ENCODE measurements at places on chromosomes 4 and X. TPM values are rescaled to one million over a fixed set of nuclear protein-coding genes. Genes with fewer than 3 reads are reported as not detected.

HMX1 gene
- total RNA-seq: not detected

CT83 gene
- not detected for total RNA-seq

GIMD1 gene
- total RNA-seq: not detected

OPRPN gene
- not detected for total RNA-seq

CHRDL1 gene
- 3.7 TPM for total RNA-seq

MAN2B2 gene
- total RNA-seq: 18.6 TPM

IQCM gene
- total RNA-seq: not detected

BTK gene
- total RNA-seq: 1.3 TPM

ZNF732 gene
- 0.13 TPM for total RNA-seq

NOX1 gene
- total RNA-seq: not detected

WDFY3 gene
- total RNA-seq: 60.9 TPM

MXRA5 gene
- 17.5 TPM for total RNA-seq

ODAM gene
- total RNA-seq: not detected

- no peak for DNase-seq
These were observed 487 bp downstream of the TBCK start for GRCh38 chr4:106315476-106315967.

DNA sequence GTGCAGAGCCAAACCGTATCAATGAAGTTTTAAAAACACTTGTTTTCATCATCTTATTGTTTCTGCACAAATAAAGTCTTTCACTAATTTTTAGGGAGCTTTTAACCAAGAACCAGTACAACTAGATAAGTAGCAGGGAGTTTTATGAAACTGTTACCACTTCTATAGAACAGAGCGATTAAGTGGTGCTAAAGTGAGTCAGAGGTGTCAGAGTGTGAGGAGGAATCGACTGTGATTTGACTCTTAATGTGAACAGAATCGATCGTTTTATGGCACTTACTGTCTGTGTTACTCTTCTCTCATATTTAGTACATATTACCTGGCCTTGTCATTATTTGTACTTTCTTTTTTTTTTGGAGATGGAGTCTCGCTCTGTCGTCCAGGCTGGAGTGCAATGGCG lies 43.3 kb downstream of the PDK3 start:
- DNase-seq: no peak

GRCh38 chr4:7281691-7282665 lies 89.6 kb downstream of the SORCS2 start:
- DNase-seq: no peak

- no peak for DNase-seq
These were observed 877 bp downstream of the JAKMIP1 start for GRCh38 chr4:6199422-6199921.

- DNase-seq: no peak
These were observed 77.6 kb downstream of the HDAC8 start for GRCh38 chrX:72495046-72495445.

- no peak for DNase-seq
These were observed 51.3 kb downstream of the RTL9 start for GRCh38 chrX:110409925-110410324.

DNA sequence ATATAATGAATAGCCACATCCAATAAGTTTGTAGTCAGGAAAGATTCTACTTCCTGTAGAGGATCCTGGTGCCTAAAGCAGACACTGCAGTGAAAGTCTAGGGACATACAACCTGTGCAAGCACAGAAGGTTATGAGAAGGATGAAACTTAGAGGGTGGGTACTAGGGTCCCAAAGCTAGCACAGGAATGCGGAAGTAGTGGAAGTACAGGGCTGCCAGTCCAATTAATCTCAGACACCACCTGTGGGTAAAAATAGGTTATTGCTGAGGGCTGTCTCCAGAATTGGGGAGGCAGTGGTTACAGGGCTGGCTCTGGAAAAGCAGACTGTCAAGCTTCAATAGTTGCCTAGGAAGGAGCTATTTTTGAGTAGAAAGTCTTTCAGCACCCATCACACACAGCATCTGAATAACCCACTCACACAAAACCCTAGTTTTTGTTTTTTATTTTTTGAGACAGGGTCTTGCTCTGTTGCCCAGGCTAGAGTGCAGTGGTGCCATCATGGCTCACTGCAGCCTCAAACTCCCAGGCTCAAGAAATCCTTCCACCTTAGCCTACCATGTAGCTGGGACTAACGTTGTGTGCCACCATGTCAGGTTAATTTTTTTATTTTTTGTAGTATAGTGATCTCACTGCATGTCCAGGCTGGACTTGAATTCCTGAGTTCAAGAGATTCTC lies 50.8 kb upstream of the ELF2 start:
- DNase-seq: no peak

GRCh38 chr4:102445213-102445612 lies 55.9 kb upstream of the NFKB1 start:
- DNase-seq: no peak

DNA sequence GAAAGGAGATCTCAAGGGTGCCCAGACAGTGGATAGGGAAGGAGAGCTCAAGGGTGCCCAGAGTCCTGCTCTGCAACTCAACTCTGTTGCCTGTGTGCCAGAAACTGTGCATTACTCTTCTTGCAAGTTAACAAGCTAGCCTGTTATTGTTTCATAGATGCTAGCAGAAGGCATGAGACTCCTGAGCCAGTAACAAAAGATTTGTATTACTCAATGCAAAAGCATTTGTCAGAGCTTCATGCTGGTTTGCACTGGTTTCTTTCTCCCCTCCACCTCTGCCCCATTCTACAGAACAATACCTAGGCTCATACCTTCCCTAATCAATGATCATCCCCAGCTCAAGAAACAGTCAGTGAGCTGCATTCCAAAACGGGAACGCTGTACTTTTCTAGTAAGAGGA lies 124.5 kb upstream of the NEIL3 start:
- no peak for DNase-seq

GRCh38 chrX:39760930-39761329 lies 336.8 kb downstream of the BCOR start:
- DNase-seq: no peak

DNA sequence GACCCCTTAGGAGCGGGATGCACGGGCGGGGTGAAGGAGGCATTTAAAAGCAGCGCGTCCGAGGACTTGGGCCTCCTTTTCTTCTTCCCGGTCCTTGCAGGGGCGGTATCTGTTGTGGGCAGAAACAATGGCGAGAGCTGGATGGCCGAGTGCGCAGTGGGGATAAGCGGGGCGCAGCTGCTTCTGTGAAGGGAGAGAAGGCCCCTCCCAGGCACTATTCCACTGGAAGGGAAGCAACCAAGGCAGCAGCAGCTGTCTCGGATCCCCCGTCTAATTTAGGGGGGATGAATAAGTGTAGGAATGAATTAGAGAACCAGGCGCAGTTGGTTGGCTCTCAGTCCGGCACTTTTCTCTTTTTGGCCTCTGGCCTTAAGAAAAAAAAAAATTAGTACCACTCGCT lies 995 bp downstream of the SMARCA5 start:
- DNase-seq: no peak

- DNase-seq: no peak
These were observed 42.4 kb upstream of the MCF2 start for GRCh38 chrX:139750390-139750789.

- no peak for DNase-seq
These were observed 85.7 kb upstream of the UCP1 start for GRCh38 chr4:140654495-140654814.

GRCh38 chr4:185363251-185363650 lies 32.5 kb downstream of the LRP2BP start:
- DNase-seq: no peak

- DNase-seq: no peak
These were observed 121.3 kb upstream of the PNPLA4 start for GRCh38 chrX:8048466-8048865.

DNA sequence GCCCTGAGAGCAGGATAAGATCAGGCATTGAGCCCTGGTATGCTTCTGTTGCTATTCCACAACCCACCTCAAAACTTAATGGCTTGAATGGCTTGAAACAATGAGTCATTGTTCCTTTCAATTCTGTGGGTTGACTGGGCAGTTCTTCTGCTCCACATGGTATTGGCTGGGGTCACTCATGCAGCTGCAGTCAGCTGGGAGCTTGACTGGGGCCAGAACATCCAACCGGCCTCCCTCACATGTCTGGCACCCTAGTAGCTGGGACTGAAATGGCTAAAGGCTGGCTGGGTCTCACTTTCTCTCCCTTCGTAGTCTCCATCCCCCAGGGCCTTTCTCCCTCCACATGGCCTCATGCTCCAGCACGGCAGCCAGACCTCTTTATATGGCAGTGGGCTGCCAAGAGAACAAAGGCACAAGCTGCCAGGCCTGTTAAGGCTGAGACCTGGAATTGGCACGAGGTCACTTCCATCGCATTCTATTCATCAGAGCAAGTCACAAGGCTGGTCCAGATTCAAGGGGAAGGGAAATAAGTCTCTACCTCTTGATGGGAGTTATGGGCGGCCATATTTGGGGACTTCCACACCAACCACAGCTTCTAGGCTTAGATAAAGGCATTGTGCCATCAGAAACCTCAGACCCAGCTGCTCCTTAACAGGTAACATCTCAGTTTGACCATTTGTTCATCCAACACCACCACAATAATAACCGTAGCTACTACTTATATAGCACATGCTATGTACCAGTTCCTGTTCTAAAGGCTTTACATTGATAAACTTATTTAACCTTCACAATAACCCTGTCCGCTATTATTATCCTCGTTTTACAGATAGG lies 159.7 kb upstream of the ATP6AP2 start:
- DNase-seq: no peak

DNA sequence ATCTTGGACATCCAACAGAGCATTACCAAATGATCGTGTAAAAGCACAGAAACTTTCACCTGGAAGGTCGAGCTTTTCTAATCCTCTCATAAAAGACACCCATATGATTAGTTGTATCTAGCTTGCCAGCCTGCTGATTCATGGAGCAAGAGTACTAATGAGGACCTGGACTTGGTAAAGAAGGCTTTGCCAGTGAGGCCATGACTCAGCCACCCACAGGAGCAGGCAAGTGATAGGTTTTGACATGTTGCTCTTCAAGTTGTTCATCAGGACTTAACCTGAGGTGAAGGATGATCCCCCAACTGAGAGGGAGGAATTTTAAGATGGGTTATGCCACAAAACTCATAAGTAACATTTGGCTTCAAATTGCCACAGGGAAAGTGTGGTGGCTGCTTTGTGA lies 24.7 kb upstream of the EPGN start:
- DNase-seq: no peak

GRCh38 chr4:105155426-105155825 lies 8.8 kb downstream of the TET2 start:
- no peak for DNase-seq

- no peak for DNase-seq
These were observed 20.7 kb upstream of the PROM1 start for GRCh38 chr4:16104520-16104919.

- no peak for DNase-seq
These were observed 42.4 kb downstream of the N4BP2 start for GRCh38 chr4:40099010-40099409.

GRCh38 chrX:101407167-101407747 lies 468 bp downstream of the GLA start:
- no peak for DNase-seq

GRCh38 chr4:169266081-169266480 lies 4.7 kb downstream of the SH3RF1 start:
- no peak for DNase-seq

DNA sequence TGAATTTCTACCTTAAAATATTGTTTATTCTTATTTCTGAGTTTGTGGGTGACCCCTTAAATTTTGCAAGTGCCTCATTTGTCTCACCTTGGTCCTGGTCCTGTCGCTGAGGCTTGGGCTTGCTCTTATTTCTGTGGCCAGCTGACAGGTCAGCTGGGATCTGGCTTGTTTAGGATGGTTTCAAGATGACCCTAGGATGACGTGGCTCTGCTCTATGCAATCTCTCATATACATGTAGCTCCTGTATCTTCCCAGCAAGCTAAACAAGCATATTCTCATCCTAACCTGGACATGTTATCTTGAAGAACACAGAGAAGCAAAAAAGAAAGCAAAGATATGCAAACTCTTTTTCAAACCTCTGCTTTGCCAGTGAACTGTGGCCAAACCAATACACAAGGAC lies 158.4 kb downstream of the BANK1 start:
- DNase-seq: no peak

- no peak for DNase-seq
These were observed 458.1 kb downstream of the STIM2 start for GRCh38 chr4:27318740-27319139.

- no peak for DNase-seq
These were observed 21.7 kb downstream of the PNMA6F start for GRCh38 chrX:153299855-153300254.

DNA sequence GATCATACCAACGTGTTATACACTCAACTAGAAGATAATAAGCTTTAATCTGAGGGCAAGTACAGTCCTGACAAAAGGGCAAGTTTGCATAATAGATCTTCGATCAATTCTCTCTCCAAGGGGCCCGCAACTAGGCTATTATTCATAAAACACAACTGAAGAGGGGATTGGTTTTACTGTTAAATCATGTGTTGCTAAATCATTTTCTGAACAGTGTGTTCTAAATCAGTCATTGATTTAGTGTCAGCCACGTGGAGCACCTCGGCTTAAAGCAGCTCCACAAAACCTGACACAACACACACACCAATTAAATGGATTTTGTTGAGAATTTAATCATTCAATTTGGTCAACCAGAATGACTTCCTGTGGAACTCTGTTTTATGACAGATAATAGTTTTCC lies 61.6 kb downstream of the PTCHD1 start:
- DNase-seq: no peak

- DNase-seq: no peak
These were observed 210.2 kb upstream of the GYPA start for GRCh38 chr4:144350706-144351105.

GRCh38 chr4:11741190-11741652 lies 312.5 kb upstream of the HS3ST1 start:
- DNase-seq: no peak

- DNase-seq: no peak
These were observed 138.0 kb downstream of the RPA4 start for GRCh38 chrX:97021680-97022079.

Measured in cardiac septum (tissue), 1 donor.